ENCODE measurements at places on chromosomes 5 and 9.

DNA sequence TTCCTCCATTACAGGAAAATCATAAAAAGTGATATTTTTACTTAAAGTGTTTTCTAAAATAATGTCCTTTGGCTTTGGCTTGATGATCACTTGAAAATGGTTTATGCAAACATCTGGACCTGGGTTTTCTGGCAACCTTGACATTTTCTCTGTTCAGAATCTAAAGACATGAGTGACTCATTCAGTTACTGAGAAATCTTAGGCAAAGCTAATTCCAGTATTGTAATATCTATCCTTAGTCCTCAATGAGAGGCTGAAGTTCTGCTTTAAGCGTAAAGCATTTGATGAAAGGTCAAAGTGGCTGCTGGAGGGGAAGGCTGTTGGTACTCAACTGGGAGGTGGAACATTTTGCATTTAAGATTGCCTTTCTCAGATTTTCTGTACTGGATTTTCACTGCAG, 2.3 kb downstream of the MAN2A1 start:
- DNase-seq, result no peak

GRCh38 chr5:66813306-66813705, 217.1 kb downstream of the MAST4 start:
- no peak for DNase-seq

GRCh38 chr5:177099422-177100093, 12.8 kb downstream of the FGFR4 start:
- DNase-seq, result no peak

GRCh38 chr9:121267689-121268597, at the start of gene GSN:
GSN (plus strand) TSS chr9:121268162; CDS start chr9:121301972, 33,810 bp downstream.
- DNase-seq, result peak; percentile 43

GRCh38 chr9:84368601-84369000, 28.0 kb upstream of the SLC28A3 start:
- peak; percentile 55 for DNase-seq

DNA sequence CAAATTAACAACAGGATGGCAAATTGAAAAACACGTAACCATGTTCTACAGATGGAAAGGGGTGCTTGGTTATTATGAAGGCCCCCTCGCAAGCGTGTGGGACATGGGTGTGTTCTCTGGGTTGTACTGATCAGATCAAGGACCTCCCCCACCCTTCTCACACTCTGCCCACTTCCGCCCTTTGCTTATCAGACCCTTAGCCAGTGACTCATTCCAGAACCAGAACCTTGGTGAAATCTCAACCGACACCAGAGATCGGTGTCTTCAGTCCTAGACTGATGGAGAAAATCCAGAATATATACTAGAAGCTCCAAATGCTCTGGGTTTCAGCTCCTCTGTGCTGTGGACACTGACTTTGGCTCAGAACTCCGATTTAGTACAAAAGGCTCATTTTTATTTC, 64.9 kb downstream of the PTTG1 start:
- no peak for DNase-seq

DNA sequence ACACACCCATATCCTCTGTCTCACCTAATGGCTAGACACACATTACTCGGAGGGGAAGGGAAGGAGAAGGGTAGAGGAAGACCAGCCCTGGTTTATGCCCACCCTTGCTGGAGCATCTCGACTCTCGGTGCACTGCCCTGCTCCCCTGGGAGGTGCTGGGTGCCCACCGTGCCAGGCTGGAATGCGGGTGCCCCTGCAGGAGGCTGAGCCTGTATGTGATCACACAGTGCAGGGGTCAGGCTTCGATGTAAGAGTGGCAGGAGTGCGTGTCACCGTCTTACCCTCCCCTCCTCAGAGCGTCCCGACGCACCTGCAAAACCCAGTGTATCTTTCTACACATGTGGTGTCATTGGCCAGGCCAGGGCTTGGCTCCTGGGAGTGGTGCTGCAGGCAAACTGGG, 7.3 kb upstream of the ACOT12 start:
- no peak for DNase-seq

DNA sequence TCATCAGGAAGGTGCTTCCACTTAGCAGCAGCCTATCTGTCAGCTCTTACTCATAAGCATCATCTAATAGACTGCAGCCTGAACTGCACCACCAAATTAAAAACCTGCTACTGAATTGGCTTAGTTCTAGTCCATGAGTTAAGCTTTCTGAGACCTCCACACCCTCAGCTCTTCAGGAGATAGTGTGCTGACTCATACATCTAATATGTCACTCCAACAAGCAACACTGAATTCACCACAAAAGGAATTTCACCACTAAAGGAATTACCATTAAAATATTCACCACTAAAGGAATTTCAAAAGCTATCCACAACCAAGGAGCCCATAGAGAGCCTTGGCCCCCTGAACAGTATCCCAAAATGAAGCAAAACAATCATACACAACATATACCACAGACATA, 418.5 kb upstream of the RORB start:
- no peak for DNase-seq

- no peak for DNase-seq
Measured at GRCh38 chr9:135448663-135449100, 30.9 kb upstream of the PPP1R26 start.

- DNase-seq, result no peak
Measured at GRCh38 chr5:179620703-179621350, 2.6 kb downstream of the HNRNPH1 start.

GRCh38 chr5:170636206-170636605, 132.4 kb downstream of the KCNIP1 start:
- DNase-seq, result no peak

GRCh38 chr5:68962757-68963484, 130.9 kb upstream of the SLC30A5 start:
- DNase-seq, result peak; percentile 44

DNA sequence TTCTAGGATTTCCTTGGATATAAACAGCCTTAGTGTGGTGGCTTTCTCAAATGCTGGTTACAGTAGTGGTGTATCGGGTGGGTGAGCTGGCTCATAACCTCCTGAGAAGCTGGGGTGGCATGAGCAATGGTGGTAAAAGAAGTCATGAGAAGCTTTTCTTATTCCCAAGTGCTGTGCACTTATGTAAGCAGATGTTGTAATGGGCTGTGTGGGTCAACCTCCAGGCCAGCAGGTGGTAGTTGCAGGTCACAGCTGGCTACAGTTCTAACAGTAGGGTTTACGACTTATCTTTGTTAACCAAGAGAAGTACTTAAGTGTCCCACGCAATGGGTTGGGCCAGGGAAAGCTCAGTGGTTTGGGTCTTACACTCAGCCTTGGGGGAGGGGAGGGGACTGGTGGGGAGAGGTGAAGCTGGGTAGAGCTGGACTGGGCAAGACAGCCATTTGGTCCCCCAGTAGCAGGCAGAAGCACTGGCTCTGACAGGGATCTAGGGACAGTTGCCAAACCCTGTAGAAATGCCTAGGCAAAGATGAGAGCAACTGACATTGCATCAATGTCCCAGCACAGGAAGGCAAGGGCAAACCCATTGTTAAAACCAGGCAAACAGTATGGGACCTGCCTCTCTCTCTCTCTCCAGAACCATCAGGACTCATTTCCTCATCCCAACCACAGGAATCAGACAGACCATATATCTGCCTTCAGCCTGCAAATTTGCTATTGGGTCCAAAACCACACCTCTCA, 76.8 kb downstream of the RNF130 start:
- DNase-seq, result no peak

DNA sequence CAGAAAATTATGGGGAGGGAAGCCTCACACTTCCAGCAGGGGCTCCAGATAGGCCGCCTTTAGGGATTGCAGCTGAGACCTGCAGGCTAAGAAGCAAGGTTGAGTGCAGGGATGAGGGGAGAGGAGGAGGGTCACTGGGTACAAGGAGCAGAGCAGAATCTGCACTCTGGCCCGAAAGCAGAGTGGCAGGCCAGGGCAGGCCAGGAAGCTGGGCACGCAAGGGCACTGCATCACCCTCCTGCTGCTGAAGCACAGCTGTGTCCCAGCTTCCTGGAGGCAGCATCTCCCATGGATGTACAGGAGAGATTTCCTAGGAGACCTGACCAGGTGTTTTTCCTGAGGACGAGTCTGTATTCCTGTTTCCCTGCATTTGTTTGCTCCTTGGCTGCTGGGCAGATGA, 92.1 kb downstream of the SYK start:
- DNase-seq, result no peak

DNA sequence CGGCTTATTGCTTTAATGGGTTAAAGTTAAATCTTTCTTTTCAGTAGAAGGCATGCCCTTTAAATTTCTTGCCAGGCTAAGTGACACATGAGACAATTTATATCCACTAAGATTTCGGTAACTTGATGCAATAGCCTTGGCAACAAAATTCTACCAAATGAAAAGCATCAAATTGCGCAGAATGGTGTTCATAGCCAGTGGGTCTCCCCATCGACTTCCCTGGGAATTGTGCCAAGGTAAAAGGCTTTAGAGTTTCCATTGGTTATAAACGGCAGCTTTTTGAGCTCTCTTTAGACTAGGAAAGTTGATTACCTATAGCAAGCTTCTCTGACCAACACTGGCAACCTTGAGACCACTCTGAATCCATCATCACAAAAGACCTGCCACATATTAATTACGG, 358.4 kb downstream of the ARRDC3 start:
- no peak for DNase-seq
